ENCODE measurements at places on chromosomes 12 and 14.

DNA sequence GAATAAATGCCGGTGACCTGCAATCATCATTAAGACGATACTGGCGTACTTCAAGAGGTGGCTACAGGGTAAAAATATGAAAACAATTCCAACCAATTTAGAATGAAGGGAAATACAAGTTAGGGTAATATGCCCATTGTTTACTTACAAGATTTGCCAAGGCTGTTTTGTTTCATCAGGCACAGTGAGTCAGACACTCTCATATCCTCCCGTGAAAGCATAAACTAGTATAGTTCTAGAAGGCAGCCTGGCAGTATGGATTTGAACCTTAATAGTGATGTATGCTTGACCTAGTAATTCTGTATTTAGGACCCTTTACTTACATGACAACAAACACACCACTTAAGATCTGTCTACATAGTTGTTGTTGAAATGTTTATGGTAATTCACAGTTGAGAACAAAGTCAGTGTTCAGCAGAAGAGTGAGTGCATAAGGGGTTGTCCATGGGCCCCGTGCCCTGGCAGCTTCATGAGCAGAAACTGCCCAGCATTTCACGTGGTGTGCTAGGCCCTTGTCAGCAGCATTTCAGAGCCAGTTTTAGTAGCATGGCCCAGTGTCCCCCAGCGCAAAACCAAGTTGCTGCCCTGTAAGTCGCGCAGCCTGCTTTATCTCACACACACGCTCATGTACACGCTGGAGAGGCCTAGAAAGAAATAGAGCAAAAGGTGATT, 80.8 kb downstream of the EP400 start:
- no peak for DNase-seq

- peak; percentile 61 for DNase-seq
Observed at GRCh38 chr14:76720382-76720813, 40.9 kb upstream of the VASH1 start.

DNA sequence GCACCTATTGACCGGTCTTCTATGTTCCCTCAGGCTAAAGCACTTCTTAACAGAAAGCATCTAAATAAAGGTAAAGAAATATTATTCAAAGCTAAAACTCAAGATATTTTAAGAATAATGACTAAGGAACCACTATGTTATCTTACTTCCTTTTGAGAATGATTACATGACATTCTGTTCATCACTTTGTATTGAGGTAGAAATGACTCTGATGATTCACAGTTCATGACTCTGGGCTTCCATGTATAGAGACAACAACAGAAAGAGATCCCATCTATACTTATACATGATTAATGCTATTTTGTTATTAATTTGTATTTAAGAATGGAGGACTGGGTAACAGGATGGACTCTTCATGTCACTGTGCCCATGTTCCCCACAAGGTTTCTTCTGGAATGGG, 218.3 kb upstream of the OR4E1 start:
- no peak for DNase-seq

DNA sequence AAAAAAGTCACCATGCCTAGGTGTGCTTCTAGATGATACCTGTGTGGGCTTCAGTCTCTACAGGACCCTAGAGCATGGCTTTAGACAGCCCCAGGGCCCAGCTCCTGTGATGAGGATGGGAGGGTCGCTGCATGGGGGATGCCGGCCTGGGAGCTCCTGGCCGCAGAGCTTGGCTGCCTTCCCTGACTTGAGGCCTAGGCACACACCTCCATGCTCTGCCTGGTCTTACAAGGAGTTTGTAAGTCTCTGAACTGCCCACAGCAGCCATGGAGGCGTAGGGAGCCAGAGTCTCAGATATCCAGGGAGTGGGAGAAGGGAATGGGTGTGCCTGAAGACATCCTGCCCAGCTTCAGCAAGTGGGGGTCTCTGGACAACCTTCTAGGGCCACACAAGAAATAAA, 149.5 kb upstream of the MYL2 start:
- DNase-seq = no peak

DNA sequence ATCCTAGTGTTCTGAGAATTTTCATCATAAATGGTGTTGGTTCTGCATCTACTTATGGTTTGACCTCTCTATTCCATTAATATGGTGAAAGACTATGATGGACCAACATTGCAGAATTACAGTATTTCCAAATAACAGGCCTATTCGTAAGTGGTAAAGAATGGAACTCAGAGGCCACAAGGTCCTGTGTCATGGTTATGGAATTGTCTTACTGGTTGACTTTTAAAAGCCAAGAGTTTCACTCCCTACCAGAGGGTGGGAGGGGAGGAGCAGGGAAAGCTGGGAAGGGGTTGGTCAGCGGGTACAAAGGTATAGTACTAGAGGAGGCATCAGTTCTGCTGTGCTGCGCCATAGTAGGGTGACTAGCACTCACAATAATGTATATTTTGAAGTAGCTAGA, 153.4 kb downstream of the TMEM132D start:
- DNase-seq = no peak

- no peak for DNase-seq
Observed at GRCh38 chr12:113852264-113852663, 113.9 kb downstream of the RBM19 start.

GRCh38 chr14:58846682-58847465, 209.1 kb downstream of the DACT1 start:
- DNase-seq = no peak

GRCh38 chr12:27644158-27644845, 51.9 kb upstream of the REP15 start:
- DNase-seq = no peak

DNA sequence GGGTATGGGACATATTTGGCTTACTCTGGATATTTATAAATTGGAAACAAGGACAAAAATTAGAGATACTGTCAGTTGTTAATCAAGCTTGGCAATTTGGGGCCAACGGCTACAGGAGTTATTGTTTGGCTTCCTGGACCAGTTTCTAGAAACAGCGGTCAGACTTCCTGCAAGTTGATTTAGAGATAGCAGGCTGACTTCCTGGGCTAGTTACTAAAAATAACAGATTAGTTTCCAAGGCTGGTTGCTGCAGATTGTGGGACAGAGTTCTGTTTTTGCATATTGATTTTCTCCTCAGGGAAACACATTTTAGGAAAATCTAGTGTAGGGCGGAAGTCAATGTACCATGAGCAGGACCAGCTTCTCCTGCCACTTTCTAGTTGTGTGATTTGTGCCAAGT, 144.0 kb upstream of the TMPO start:
- no peak for DNase-seq

- no peak for DNase-seq
Observed at GRCh38 chr12:28212182-28212581, 21.9 kb downstream of the CCDC91 start.

- DNase-seq = peak; percentile 77
Observed at GRCh38 chr12:27703720-27704452, 6.7 kb upstream of the MRPS35 start.

DNA sequence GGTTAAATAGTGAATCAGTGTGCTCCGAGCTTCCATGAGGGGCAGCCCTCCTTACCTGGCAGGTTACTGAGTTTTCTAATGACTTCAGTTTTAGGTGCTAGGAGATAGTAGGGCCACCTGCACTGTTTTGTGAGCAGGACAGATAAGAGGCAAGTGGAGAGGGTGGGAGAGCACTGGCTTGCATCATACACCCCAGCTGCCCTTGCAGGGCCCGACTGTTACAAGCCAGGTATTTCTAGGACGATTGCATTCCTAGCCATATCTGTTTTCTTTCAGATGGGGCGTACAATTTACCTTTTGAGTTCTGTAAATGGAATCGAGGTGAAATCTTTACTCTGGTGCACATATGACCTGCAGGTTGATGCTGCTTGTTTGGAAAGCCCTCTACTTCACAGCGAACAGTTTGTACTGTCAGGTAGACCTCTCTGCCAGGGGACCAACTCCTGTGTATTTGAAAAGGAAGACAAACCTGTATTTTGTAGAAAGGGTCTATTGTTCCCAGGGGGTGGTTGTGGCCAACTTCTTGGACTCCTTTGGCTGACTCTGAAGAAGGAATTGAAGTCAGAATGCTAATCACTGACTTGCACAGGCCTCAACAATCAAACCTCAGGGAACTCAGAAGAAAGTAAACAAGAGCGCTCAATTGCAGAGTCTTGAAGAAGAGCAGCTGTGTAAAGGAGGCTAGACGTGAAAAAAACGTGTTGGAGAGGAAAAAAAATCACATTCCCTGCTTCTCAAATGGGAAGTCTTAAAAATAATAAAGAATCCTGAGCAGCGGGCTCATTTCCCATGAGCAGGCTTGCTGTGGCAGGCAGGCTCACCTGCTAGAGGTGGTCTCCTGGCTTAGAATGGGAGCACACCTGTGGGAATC, 57.3 kb downstream of the ETV6 start:
- no peak for DNase-seq

GRCh38 chr12:112001576-112001975, 11.4 kb downstream of the TMEM116 start:
- DNase-seq = no peak

DNA sequence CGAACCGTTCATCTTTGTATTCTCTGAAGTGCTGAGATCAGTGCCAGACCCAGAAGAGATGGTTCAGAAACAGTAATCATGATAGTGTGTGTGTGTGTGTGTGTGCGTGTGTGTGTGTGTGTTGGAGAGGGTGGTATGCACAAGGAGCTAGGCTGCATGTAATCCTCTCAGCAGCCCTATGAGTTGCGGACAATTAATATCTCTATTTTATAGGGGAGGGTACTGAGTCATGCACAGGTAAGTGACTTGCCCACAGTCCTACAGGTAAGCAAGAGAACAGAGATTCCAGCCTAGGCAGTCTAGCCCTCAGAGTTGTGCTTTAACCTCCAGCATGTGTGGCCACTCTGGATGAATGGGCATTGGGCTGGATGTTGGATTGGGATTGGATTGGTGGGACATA, 27.9 kb upstream of the TCL1A start:
- DNase-seq = no peak

DNA sequence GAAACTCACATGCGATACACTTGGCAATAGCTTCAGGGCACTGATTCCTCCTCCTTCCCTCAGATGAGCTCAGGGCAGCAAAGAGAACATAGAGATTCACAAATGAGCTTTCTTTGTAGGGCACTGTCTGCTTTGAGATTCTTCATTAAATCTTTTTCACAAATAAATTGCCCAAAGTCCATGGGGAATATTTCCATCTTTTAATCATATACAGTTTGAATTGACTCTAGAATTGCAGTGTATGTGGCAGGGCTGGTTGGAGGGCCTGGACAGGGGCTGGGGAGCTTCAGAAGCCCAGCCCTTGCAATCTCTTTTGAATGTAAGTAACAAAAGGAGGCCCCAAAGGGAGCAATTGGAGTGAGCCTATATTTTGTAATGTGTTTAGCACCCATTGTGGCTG, 197.5 kb downstream of the NOVA1 start:
- DNase-seq = no peak

- DNase-seq = peak; percentile 76
Observed at GRCh38 chr12:42372154-42372791, 46.3 kb downstream of the PPHLN1 start.

DNA sequence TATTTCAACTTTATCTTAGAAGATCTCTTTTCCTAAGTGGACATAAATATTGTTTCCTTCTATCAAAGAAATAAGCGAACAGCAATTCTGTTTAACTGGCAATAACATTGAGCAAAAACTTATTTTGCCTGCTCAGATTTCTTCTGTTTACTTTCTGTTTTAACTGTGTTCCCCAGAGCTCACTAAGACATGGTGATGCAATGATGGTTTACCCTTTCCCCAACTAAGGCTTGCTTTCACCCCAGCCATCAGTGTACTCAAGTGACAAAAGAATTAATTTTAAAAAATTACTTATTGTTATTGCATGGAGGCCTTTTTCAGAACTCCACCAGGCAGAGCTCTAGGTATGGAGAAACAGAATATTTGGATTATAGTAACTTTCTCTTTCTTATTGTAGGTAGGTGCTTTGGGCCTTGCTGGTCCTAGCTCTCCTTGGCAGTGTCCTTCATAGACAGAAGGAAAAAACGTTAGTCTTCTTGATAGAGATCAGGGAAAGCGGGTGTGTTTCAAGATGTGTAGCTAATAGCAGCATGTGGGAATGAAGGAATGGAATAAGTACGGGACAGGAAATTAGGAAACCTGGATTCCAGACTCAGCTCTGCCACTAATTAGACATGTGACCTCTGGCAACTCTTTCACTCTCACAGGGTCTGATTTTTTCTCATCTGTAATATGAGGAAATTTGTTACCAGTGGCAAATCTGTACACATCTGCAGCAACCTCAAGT, 14.6 kb upstream of the DDHD1 start:
- DNase-seq = no peak

GRCh38 chr14:20848955-20849570, 42.1 kb upstream of the RNASE3 start:
- no peak for DNase-seq

Data from OCI-LY7 (cell line).